Sciatic nerve (tissue), 2 donors: ENCODE measurements at places on chromosomes 4 and X. TPM values are rescaled to one million over a fixed set of nuclear protein-coding genes. Genes with fewer than 3 reads are reported as not detected.

DNA sequence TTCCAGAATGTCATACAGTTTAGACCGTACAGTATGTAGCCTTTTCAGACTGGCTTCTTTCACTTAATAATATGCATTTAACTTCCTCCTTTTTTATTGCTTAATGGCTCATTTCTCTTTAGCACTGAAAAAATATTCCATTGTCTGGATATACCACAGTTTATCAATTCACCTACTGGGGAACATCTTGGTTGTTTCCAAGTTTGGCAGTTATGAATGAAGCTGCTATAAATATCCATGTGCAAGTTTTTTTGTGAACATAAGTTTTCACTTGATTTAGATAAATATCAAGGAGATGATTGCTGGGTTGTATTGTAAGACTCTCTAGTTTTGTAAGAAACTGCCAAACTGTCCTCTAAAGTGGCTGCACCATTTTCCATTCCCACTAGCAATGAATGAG is 375.5 kb downstream of the PCDH18 start:
- no peak for DNase-seq

Gene TEX13B
- not detected for total RNA-seq

Gene UCP1
- total RNA-seq = not detected

GRCh38 chr4:85707611-85708010 is 232.7 kb downstream of the ARHGAP24 start:
- no peak for DNase-seq

GRCh38 chrX:38371641-38372040 is 19.2 kb downstream of the OTC start:
- no peak for DNase-seq

GRCh38 chrX:139766545-139766983 is 58.6 kb upstream of the MCF2 start:
- no peak for DNase-seq

Gene PHKA2
- total RNA-seq = 26.3 TPM

DNA sequence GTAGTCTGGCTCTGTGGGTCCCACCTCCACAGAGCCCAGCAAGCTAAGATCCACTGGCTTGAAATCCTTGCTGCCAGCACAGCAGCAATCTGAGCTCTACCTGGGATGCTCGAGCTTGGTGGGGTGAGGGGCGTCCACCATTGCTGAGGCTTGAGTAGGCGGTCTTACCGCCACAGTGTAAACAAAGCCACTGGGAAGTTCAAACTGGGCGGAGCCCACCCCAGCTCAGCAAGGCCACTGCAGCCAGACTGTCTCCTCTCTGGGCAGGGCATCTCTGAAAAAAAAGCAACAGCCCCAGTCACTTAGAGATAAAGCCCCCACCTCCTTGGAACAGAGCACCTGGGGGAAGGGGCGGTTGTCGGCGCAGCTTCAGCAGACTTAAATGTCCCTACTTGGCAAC is 243.2 kb upstream of the POF1B start:
- no peak for DNase-seq

Gene SUPT20HL1
- not detected for total RNA-seq

DNA sequence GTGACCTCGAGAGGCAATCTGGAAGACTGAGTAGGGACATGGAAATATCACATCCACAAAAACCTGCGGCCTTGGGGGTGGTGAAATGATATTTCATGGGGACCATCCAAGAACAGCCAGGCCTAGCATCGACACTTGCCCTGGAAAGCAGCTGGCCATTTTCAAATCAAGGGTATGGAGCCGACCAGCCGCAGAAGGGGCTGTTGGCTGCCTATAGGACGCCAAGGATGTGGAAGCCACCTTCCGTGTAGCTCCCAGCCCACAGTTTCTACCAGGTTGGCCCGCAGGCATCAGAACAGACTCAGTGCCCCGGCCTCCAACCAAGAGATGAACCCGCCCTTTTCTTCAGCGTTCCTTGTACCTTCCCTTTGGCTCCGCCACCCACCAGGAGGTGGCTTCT is 5.4 kb upstream of the LOC101059915 start:
- DNase-seq = no peak

Gene RHOXF2B
- not detected for total RNA-seq

- DNase-seq = no peak
Measured at GRCh38 chrX:9471571-9471985, 6.7 kb downstream of the TBL1X start.

Gene COL25A1
- 6.2 TPM for total RNA-seq

GRCh38 chr4:74772106-74772505 is 22.2 kb downstream of the BTC start:
- no peak for DNase-seq

Gene COX7B
- total RNA-seq = 107 TPM

Gene ZNF185
- total RNA-seq = 26.9 TPM

DNA sequence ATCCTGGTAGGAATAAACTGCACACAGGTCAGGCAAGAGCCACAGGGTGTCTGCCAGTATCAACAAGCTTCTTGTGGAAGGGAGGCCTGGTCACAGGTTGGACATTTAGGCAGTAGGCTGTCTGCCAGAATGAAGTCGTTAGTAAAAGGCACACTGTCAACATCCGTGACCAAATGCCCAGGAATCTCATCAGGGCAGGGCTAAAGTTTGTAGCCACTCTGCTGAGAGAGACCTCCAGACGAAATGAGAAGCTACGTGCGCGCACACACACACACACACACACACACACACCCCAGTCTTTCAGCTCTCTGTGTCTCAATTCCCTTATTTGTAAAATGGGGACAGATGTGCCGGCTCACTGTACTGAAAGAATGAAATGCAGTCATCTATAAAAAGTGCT is 408.7 kb upstream of the ZFP42 start:
- no peak for DNase-seq

DNA sequence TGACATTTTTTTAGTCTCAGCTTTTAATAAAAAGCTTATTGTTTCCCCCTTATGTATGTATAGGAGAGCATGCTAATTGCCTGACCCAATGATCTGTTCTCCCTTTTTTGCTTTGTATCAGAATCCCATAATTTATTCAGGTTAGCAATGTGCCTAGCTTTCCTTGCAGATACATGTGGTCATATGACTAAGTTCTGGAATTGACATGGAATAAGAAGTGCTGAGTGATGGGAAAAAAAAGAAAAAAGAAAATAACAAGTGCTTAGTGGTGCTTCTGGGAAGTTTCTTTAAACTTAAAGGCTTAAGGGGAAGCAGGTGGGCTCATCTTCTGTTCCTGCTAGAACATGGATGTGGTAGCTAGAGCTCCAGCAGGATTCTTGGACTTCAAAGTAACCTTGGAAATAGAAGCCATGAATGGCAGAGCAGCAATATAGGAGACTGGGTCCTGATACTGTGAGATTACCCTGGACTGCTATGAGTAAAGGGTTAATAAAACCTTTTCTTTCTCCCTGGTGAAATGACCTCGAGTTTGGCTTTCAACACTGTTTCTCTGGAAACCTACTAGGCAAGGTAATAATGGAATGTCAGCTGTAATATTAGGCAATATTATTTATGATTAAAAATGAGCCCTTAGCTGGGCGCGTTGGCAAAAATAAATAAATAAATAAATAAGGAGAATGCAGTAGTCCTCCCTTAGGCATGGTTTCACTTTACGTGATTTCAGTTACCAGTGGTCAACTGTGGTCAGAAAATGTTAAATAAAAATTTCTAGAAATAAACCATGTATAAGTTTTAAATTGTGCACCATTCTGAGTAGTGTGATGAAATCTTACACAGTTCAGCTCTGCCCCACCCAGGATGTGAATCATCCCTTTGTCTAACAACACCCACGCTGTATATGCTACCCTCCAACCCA is 16.7 kb upstream of the RBM41 start:
- DNase-seq = no peak

Gene CSAG1
- not detected for total RNA-seq

- DNase-seq = no peak
Measured at GRCh38 chr4:6128221-6128850, 72.0 kb downstream of the JAKMIP1 start.

- no peak for DNase-seq
Measured at GRCh38 chr4:1542516-1543320, 136.5 kb upstream of the NKX1-1 start.

Gene OPN1LW
- not detected for total RNA-seq

- DNase-seq = no peak
Measured at GRCh38 chr4:177131736-177132135, 177.9 kb upstream of the NEIL3 start.

- no peak for DNase-seq
Measured at GRCh38 chrX:1750267-1750666, 135.4 kb downstream of the ASMT start.

DNA sequence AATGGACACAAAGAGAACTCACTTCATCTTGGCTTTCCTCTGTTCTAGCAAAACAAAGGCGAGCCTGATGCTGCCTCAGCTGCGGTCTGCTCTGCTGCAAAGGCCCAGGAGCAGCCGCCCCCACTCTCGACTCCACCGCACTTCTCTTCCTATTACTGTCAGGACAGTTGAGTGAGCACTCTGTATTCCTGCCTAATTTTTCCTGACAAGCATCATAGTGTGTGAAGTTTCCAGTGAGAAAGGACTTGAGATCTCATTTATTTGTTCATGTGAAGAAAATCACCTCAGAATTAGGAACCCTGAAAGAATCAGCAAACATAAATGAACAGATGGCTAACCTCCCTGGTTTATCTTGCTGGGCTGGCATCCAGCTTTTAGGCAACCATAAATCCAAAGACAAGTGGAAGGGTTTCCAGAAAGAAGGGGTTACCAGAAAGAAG is 15.6 kb downstream of the SCARB2 start:
- DNase-seq = peak; percentile 77

Gene GRPEL1
- 20.6 TPM for total RNA-seq

GRCh38 chr4:35464964-35465528 is 779.3 kb downstream of the ARAP2 start:
- no peak for DNase-seq

GRCh38 chr4:85669204-85669603 is 194.3 kb downstream of the ARHGAP24 start:
- DNase-seq = no peak

DNA sequence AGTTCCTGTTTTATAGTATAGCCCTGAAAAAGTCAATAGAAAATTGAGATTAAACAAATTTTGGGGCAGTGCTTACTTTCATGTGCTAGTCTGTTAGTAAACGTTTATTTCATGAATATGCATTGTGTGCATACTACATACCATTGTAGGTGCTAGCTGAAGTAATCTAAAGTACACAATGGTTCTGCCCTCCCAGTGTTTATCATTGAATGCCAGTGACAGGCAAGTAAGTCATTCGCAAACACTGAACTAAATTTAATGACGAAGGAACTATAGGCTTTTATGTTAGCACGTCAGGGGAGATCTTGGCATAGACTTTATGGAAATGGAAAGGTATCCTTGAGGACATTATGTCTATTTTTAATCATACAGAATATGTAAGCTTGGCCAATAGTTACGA is 426.9 kb upstream of the EPHA5 start:
- DNase-seq = no peak

DNA sequence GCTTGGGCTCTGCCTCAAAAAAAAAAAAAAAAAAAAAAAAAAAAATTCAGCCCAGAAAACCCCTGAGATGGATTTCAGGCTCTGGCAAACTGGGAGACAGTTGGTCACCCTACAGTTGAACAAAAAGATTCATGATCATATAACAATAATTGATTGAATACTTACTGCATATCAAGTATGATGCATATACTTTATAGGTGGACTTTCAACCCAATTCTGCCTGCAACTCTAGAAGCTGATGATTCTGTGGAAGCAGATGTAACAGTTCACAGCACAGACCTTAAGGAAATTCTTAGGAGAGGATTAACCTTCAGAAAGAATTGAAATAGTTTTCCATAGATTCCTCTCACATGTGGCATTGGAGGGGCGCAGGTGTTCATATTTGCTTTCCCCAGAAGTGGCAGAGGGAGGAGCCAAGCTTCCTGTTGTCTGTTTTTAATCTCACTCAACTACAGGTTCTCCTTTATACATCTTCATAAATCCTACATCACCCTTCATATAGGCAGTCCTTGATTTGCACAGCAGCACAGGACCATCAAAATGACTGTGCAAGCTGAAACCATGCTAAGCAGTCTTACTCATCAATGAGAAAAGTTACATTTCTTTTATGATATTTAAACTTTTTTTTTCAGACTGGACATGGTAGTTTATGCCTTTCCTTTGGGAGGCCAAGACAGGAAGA is 149.4 kb upstream of the KLF3 start:
- DNase-seq = no peak

DNA sequence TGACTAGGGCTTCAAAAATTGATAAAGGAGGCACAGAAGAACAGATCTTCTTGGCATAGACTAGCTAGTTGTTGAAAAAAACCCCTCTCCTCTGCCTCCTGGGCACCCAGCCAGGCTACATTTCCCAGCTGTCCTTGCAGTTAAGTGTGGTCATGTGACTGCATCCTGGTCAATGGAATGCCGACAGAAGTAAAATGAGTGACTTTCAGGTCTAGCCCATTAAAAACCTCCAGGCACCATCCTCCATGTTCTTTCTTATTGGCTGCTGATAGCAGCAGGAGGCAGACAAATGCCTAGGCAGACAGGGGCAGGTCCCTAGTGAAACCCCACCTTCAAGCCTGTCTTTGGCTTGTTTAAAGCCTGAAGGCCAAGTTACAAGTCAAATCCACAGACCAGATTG is 35.3 kb downstream of the ATXN3L start:
- DNase-seq = no peak
